ENCODE measurements at places on chromosomes 6 and 20. TPM values are rescaled to one million over a fixed set of nuclear protein-coding genes. Genes with fewer than 3 reads are reported as not detected.
A peak's percentile ranks its signal among the peaks of the same experiment; 100 is the strongest.

DNA sequence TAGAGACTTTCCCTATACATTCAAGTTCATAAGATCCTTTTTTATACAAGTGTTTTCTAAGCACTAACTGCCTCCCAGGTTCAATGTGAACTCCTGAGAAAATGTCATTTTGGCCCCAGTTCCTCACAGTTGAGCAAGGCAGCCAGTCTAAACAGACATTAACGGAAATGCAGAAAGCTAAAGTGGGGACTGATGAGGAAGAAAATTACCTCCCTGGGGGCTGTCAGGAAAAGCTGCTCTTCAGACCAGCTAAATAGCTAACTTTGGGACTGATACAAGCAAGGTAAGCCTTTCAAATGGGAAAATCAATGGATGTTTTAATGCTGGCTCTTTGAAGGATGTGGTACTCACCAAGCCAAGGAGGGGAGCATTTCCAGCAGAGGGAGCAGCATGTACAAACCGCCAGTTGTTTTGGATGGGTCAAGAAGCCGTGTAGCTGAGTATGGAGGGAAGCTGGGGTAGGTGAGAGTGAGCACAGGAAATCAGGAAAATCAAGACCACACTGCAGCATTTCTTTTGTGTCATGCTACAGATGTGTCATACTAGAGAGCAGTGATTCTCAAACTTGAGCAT, 180.8 kb upstream of the CHD6 start:
- no peak for DNase-seq

Gene SMPD2
- total RNA-seq: 9.3 TPM

Gene GCLC
- 7.0 TPM for total RNA-seq

DNA sequence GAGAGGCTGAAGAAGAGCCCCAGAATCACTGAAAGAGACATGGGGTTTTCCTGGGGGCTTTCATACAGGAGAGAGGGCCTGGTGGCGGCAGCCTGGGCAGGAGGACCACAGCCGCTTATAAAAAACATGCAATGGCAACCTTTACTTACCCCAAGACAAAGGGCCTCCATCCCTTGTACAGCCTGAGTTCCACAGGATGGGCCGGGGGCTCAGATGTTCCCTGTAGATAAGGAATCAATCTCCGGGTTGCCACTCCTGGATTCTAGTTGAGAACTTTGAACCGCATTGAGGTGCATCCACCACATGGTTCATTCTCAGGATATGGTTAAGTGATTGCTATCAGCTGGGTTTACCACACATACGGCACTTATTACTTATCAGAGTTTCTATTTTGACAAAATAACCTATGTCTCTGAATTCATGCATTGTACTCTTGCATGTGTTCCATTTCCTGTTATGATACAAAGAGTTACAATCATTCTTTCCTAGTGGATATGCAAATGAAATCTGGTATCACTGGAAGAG, 677.6 kb downstream of the KIF16B start:
- no peak for DNase-seq

Gene KHDC1L
- not detected for total RNA-seq

GRCh38 chr20:38604873-38605303, 3.3 kb downstream of the ARHGAP40 start:
- peak; percentile 69 for DNase-seq

DNA sequence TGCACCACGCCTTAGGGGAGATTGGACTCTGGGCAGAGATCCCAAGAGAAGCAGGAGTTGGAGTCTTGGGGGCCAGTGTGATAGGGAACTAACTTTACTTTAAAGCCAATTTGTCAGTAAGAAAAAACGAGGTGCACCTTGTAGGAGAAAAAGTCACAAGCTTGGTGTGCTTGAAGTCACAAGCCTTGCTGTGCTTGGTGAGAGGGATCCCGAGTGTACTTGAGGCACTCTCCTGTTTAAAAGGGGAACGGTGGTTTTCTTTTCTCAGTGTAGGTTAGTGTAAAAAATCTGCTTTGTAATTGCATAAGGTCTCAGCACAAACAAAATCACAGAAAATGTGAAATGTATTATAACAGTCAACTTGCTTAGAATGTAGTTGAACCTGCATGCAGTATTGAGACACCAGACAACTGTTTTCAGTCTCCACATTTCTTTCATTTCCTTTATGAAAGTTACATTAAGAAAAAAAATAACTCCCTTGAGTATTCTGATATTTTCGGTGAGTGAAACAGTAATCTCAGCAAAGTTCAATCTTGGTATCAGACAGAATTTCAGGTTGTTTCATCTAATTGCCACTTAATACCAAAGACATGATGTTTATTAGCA, 111.1 kb upstream of the DUSP22 start:
- DNase-seq: no peak

DNA sequence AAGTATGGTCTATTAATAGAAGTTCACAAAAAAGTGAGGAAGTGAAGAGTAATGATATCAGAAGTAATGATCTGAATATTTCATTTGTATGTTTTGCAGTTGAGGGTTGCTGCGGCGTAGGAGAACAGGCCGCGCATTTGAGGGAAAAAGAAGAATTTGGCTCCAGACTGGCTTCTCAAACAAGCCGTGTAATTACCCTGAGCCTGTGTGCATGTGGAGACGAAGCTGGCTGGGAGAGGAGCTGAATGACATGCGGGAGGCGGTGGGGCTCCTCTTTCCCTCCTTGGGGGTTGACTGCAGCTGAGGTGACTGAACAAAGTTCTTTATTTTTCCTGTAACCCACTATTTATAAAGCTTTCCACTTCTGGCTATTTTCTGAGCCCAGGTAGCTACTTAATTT, 115.5 kb upstream of the AFDN start:
- no peak for DNase-seq

Gene WDR27
- 18.0 TPM for total RNA-seq

Data from MG63 (cell line).